Testis (tissue), 5 donors: ENCODE measurements at places on chromosomes 4 and X.

DNA sequence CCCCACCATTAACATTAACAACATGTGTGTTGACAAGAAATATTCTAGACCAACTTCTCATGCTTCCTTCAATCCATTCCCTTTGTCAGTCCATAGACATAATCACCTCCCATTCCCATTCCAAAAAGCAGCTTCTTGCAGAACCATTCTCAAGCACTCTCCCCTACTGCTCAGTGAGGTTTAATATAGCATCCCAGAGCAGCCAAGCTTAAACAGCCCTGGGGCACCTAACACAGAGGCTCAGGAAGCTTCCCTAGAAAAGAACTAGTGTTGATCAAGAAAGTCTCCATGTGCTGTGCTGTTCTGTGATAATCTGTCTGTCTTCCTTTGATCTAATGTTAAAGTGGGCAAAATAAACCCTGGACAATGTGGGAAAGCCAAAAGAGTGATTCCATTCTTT is 174.2 kb upstream of the NOCT start:
- DNase-seq: no peak

DNA sequence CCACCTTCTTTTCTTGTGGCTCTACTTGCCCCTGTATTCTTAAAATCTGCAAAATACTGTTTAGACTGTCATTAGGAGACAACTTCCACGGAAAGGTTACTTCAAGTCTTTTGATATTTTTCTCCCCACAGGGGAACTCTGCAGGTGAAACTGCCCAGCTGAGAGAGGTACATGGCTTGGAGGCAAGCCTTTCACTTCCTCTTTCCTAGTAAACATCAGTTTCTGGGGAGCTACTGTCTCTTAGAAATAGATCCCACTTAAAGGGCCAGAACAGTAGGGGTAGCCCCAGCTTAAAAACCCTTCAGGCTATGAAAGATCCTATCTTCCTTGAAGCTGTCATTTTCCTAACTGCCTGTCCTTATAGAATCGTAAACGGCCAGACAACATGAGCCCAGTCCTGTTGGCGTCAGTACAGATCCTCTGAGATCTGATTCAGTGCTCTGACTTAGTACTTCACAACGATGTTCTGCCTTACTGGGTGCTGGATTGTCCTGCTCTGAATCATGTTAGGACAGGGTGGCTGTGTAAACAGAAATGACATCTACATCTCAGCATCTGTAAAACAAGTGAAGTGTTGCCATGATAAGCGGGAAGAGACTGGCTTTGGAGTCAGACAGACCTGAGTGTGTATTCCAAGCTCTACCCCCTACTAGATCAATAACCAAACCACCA is 102.1 kb downstream of the ITIH6 start:
- no peak for DNase-seq

- DNase-seq: no peak
These were observed 9.0 kb downstream of the SORBS2 start for GRCh38 chr4:185803022-185803421.

DNA sequence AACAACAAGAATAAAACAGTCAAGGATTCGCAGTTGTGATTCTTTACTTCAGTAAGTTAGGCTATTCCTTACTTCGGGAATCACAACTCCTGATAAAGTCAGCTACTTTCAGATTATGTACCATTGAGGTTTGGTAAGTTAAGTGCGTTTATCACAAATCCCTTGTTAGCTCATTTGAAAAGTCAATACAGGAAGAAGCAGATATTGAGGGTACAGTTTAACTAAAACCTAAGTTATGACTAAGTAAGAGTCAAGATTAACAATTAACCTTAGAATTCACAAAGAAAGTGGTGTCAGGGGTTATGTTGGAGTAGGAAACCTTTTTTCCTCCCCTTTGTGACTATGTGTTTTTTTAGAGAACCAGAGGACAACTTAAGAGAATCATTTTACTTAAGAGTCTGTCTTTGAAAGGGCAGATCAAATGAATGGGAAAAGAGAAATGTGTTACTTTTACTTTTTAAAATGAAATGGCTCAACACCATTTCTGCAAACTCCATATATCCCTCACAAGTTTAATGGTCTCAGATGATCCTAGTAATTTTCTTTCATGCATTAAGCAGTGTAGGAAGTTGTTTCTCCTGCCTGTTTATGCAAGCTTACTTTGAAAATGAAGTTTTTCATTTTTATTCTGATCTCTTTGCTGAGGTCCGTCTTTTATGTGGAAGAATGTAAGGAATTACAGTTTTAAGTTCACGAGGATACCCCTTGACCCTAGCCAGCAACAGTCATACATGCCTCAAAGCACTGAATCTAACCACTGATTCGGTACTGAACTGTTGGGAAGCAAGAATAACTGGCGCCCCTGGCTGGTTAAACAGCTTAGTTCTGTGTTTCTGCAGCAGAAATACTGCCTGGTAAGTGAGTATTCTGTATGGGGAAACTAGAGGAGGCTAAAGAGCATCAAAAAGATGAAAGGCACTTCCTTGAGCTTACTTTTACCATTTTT is 211.7 kb downstream of the SLC4A4 start:
- DNase-seq: no peak

DNA sequence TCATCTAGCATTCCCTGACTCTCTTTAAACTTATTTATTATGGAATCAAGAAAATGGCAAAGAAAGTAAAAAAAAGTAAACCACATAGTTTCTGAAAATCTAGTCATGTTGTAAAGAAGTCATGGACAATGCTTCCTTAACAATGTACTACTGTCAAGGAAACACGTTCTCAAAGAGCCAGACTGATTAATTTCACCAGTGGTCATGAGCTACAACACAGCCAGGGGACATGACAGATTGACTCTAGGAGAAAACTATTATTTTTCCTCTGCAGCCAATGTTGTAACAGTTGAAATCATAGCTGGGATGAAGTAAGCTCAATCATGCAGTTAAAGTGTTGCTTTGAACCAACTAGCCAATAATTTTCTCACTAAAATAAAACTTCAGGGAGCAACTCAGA is 109.2 kb downstream of the MAPK10 start:
- no peak for DNase-seq

DNA sequence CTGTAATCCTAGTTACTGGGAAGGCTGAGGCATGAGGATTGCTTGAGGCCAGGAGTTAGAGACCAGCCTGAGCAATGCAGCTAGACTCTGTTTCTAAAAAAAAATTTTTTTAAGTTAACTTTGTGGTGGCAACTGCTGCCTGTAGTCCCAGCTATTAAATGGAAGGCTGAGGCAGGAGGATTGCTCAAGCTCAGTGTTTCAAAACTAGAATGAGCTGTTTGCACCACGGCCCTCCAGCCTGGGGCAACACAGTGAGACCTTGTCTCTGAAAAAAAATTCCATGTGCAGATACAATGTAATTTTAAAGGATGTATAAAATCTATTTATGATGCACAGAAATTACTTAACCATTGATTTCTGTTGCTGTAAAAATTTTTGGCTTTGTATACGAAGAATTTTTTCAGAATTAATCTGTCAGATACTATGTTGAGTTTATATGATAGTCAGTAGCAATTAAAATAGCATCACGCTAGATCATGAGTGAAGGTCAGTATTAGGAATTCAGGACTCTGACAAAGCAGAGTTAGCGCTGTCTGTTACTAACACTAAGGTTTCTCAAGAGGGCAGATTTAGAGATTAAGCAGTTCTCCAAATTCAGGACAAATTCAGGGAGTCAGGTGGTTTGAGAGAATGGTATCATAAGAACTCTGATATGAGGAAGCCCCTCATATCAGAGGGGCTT is 8.3 kb upstream of the AGA start:
- DNase-seq: no peak
